ENCODE measurements at places on chromosomes 1 and 21. TPM values are rescaled to one million over a fixed set of nuclear protein-coding genes. Genes with fewer than 3 reads are reported as not detected.

DNA sequence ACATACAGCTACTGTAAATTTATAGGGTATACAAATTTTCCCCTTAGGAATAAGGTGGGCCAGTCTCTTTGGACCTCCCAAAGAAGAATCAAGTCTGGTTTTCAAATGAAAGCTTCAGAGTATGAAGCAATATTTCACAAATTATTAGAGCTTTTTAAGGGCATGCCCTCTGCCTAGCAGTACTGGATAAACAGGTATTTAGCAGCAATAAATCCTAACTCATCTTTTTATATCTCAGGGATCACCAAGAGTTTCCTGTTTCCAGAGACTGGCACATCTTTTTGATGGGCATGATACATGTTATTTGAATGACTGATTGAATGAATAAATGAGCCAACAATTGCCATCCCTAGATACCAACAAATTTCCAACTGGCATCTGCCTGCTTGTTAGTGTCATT, 190.4 kb downstream of the NRIP1 start:
- DNase-seq: no peak

- DNase-seq: no peak
Measured at GRCh38 chr1:52695627-52696026, 2.5 kb downstream of the COA7 start.

- no peak for DNase-seq
Measured at GRCh38 chr21:29185172-29185571, 54.7 kb downstream of the MAP3K7CL start.

DNA sequence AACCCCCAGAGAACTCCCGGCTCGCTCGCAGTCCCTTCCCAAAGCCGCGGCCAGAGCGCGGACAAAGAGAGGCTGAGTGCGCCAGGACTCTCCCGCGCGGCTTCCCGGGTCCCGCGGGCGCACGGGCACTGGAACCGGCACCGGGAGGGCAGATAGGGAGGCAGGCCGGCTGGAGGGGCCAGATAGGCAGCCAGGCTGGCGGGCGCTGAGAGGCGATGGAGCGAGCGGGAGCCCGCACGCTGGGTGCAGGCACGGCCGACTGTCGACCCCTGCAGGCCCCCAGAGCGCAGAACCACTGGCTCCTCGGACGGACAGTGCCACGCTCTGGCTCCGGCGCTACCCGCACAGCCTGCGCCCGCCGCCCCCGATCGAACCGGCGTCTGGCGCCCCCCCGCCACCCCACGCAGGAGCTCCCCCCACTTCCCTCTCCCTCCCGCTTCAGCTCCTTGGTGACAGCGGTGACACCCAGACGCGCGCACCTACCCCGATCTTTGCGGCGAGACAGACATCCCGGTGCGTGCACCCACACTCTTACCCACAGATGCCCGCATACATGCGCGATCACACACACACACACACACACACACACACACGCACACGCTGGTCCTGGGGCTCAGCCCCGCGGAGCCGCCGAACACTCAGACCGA, 534 bp downstream of the SLC6A9 start:
- DNase-seq: no peak

DNA sequence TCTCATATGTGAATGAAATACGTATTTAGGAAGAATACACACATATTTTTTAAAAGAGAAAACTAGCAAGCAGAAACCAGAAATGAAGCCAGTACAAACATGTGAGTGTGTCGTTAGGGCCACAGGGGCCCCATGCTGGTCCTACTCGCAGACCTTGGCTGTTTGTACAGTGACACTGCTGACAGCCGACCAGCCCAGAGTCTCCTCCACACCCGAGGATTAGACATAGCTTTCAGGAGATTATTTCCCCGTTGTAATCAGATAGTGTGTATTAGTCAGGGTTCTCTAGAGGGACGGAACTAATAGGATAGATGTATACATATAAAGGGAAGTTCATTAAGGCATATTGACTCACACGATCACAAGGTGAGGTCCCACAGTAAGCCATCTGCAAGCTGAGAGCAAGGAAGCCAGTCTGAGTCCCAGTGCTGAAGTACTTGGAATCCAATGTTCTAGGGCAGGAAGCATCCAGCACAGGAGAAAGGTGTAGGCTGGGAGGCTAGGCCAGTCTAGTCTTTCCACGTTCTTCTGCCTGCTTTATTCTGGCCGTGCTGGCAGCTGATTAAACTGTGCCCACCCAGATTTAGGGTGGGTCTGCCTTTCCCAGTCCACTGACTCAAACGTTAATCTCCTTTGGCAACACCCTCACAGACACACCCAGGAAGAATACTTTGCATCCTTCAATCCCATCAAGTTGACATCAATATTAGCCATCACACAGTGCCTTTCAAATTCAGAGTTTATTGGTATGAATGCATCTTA, 51.2 kb downstream of the DIP2A start:
- no peak for DNase-seq

DNA sequence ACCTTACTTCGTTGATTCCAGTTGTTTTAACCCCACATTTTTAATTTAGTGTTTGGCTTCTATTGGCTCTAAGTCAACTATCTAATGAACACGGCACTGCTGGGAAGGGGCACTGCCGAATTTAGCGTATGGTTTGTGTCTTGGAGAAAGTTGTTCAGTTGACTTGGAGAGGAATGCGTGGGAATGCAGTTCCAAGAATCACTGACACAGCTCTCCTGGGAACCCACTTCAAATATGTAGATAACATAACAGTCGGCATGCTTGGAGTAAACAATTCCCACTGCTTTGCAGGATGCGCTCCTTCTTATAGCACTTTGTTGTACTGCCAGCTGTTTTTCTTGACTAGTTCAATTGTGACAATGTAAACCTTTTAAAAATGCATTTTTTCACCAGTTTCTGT, 104.3 kb downstream of the RYR2 start:
- DNase-seq: no peak

The CDK18 gene
- total RNA-seq: 195 TPM
